AG08395 (cell line): ENCODE measurements at places on chromosomes 13 and 19.
A peak's percentile ranks its signal among the peaks of the same experiment; 100 is the strongest.

GRCh38 chr13:113862191-113862930 is 1.5 kb downstream of the GAS6 start:
- DNase-seq = no peak

- DNase-seq = peak; percentile 72
These were observed 318.9 kb upstream of the HTR2A start for GRCh38 chr13:47215736-47216135.

DNA sequence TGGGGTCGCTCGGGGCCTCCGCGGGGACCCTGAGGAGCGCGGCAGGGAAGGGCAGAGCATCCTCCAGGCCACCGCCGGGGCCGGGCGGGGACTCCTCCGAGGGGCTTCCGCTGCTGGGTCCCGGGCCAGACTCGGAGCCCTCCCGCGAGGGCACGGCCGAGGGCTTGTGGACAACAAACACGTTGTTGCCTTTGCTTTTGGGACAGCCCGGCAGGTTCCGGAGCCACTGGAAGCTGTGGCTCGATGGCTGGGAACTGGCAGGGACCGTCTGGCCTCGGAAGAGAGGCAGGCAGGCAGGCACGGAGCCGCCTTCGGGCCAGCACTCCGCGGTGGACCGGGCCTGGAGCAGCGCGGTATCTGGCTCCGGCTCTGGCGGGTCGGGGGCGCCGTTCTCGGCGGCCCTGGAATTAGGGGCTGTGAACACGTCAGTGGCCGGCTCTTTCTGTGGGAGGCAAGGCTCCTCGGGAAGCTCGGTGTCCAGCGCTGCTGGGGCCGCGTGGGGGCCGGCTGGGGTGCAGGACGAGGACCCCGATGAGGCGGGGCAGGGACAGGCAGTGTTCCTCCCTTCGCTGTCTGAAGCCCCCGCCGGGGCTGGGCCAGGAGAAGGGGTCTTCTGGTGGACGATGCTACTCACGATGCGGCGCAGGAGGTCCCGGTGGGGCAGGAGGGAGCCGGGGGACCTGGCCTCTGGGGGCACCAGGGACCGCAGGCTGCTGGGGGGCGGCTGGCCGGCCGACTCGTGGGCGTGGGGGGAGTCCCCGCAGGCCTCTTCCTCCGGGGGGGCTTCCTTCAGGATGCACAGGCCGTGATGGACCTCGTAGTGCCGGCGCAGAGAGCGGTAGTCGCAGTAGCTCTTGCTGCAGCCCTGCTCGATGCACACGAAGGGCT is 27.6 kb downstream of the ZNF541 start:
- DNase-seq = peak; percentile 18

DNA sequence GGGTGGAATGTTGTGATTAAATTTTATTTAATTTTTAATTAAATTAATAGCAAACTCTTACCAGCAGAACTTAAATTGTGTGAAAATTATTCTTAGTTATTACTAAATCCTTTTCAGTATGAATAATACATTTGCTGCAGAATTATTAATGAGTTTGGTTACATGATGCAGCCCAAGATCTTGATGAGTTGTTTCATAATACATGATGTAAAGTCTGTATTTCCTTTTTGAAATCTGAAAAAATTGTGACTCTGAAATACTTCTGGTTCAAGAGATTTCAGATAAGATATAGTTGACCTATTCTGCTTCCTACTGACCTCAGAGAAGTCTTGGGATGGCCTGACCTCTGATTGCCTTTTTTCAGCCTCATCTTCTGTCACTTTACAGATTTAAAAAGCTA is 11.1 kb downstream of the SAE1 start:
- DNase-seq = no peak

DNA sequence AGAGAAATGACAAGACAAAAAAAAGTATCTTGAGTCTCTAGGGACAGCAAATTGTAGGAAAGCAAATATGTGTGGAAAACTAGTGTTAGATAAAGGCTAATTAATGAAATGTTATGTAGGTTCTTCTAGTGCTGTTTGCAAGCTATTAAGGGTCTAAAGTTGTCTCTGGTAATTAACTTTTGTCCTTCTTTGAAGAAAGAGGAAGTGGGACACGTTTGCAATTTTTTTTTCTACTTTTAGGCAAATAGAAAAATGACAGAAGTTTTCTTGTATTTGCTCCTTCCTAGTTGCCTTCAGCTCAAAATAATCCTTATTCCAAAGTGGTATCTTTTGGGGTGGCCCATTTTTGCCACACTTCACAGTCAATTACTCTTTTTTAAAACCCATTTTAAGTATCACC is 1877.7 kb upstream of the PRR20A start:
- no peak for DNase-seq

DNA sequence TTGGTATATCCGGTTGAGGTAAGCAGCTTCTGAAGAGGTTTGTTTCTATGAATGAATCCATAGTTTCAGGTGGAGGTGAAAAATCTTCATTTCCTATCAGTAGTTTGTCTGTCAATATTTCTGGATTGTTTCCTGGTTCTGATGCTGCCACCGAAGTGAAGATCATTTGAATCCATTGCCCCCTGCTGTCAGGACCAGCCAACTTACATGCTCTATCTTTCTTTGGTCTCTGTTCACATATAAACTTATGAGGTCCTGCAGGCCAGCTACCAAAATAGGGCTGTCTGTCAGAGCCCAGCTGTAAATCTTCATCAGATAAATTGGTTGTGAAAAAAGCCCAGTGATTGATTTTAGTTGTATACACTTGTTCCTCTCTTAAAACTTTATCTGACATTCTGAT is 15.2 kb upstream of the N4BP2L1 start:
- DNase-seq = no peak
